ENCODE measurements at places on chromosomes 1 and 21. TPM values are rescaled to one million over a fixed set of nuclear protein-coding genes. Genes with fewer than 3 reads are reported as not detected.

The THEM5 gene
- total RNA-seq = not detected

The ECE1 gene
- 117 TPM for total RNA-seq

The INSRR gene
- not detected for total RNA-seq

The C1QA gene
- not detected for total RNA-seq

The UBE2Q1 gene
- 80.3 TPM for total RNA-seq

The NCF2 gene
- 2.7 TPM for total RNA-seq

The HHAT gene
- total RNA-seq = 9.2 TPM

The RXRG gene
- not detected for total RNA-seq

The PGLYRP3 gene
- total RNA-seq = not detected

The PLPPR4 gene
- total RNA-seq = not detected

The APOBEC4 gene
- total RNA-seq = not detected

The COL24A1 gene
- 3.3 TPM for total RNA-seq

The PITHD1 gene
- 67.8 TPM for total RNA-seq

The CACHD1 gene
- total RNA-seq = not detected

The PGLYRP4 gene
- total RNA-seq = not detected

The TSSK3 gene
- 1.2 TPM for total RNA-seq

The HCN3 gene
- 1.5 TPM for total RNA-seq

The ATAD3C gene
- total RNA-seq = 2.9 TPM

The MRTO4 gene
- total RNA-seq = 17.0 TPM

The VPS45 gene
- 18.4 TPM for total RNA-seq

The SLC25A24 gene
- total RNA-seq = 14.6 TPM

The UBE2J2 gene
- 50.6 TPM for total RNA-seq

The PLA2G2D gene
- not detected for total RNA-seq

The TRNP1 gene
- total RNA-seq = not detected

The SPATA46 gene
- total RNA-seq = not detected

The FNBP1L gene
- 3.1 TPM for total RNA-seq

The PGBD5 gene
- not detected for total RNA-seq

The SDC3 gene
- total RNA-seq = 0.32 TPM

The HES2 gene
- not detected for total RNA-seq

The LYPLAL1 gene
- total RNA-seq = 7.9 TPM

The UQCRHL gene
- total RNA-seq = 0.65 TPM

The TMEM82 gene
- total RNA-seq = not detected

The RUNX3 gene
- 186 TPM for total RNA-seq

The RGS4 gene
- not detected for total RNA-seq
